ENCODE measurements at places on chromosomes 5 and 9. TPM values are rescaled to one million over a fixed set of nuclear protein-coding genes. Genes with fewer than 3 reads are reported as not detected.

The NUTM2G gene
- total RNA-seq, result not detected

DNA sequence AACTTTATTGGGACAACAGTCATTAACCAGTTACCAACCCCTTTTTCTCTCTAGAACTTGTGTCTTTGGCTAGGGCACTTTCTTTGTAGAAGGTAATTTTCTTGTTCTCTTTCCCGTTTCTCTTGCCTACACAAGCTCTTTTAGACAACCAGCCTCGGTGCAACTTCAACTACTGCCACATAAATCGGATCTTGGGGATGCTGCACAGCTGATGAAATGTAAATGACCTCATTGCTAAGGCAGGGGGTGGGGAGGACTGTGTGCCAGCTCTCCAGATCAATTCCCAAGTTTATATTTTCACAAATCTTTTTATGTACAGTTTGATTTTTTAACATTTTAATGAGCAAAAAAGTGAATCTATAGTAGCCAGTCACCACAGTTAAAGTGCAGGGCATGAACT, 157.6 kb downstream of the DENND1A start:
- DNase-seq, result no peak
- H3K36me3 ChIP-seq, result no peaks in the 10 kb centered on the region
- no peak overlapping the region for H3K27ac ChIP-seq
- no peaks in the 10 kb centered on the region for H3K27me3 ChIP-seq
- no peaks in the 10 kb centered on the region for H3K4me1 ChIP-seq

The ACOT12 gene
- total RNA-seq, result not detected

GRCh38 chr5:132840896-132841295, 10.4 kb upstream of the SHROOM1 start:
- DNase-seq, result no peak
- H3K36me3 ChIP-seq, result no peaks in the 10 kb centered on the region
- peak overlapping the region; percentile 88 for H3K27ac ChIP-seq
- H3K4me3 ChIP-seq, result no peak overlapping the region

- no peaks in the 10 kb centered on the region for H3K27me3 ChIP-seq
- no peak overlapping the region for H3K27ac ChIP-seq
- H3K4me1 ChIP-seq, result no peaks in the 10 kb centered on the region
- no peak overlapping the region for H3K4me3 ChIP-seq
- DNase-seq, result no peak
- no peaks in the 10 kb centered on the region for H3K36me3 ChIP-seq
Observed at GRCh38 chr9:130160862-130161470, 11.2 kb upstream of the NCS1 start.

DNA sequence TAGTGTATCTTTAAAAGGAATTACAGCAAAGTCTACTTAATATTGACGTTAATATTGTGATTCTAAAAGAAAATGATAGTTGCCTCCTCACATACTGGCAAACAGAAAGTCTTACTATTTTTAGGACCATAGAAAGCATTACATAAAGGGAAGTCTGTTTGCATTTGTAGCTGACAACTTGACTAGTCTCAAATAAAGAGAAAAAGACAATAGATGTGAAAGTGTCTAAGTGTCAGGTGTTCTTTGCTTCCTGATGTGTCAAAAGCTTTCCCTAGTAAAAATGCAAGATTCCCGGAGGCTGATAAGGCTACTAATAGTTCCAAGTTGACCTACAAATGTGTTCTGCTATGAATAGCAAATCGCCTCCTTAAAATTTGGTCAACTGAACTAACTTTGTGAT, 259.7 kb downstream of the CDH10 start:
- H3K4me1 ChIP-seq, result no peaks in the 10 kb centered on the region
- no peaks in the 10 kb centered on the region for H3K36me3 ChIP-seq
- H3K27ac ChIP-seq, result no peak overlapping the region
- no peak overlapping the region for H3K4me3 ChIP-seq
- H3K27me3 ChIP-seq, result no peaks in the 10 kb centered on the region
- DNase-seq, result no peak

- no peak overlapping the region for H3K4me3 ChIP-seq
- H3K27ac ChIP-seq, result no peak overlapping the region
- no peaks in the 10 kb centered on the region for H3K27me3 ChIP-seq
- H3K4me1 ChIP-seq, result no peaks in the 10 kb centered on the region
Observed at GRCh38 chr5:158246661-158247060, 387.7 kb upstream of the CLINT1 start.

The PCDHB2 gene
- total RNA-seq, result 0.40 TPM

The INSYN2B gene
- total RNA-seq, result not detected

- H3K4me1 ChIP-seq, result no peaks in the 10 kb centered on the region
- peak overlapping the region; percentile 82 for H3K4me3 ChIP-seq
- DNase-seq, result peak; percentile 66
- H3K27ac ChIP-seq, result peak overlapping the region; percentile 100
Observed at GRCh38 chr5:115544043-115544435, 536 bp downstream of the FEM1C start.

The MORN5 gene
- total RNA-seq, result not detected

The ADAMTSL2 gene
- 0.74 TPM for total RNA-seq

DNA sequence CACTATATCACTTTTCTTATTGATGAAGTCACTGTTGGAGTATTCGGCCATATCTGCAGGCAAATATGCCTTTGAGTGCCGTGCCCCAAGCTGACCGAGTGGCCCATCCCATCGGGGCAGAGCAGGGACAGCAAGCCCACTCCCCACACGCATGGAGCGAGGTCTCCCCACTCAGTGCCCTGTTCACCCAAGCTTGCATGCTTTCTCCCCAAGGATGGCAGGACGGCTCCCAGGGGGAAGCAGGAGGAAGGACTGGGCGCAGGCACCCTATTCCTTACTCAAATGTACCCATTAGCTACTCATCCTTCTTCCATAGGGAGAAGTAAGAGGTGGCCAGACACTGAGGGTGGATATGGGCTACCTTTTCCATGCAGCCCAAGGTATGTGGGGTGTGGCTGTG, 309.0 kb downstream of the IRX1 start:
- no peak overlapping the region for H3K27ac ChIP-seq
- no peaks in the 10 kb centered on the region for H3K4me1 ChIP-seq
- H3K27me3 ChIP-seq, result no peaks in the 10 kb centered on the region

- H3K4me3 ChIP-seq, result no peak overlapping the region
- no peak for DNase-seq
- H3K36me3 ChIP-seq, result no peaks in the 10 kb centered on the region
- no peaks in the 10 kb centered on the region for H3K4me1 ChIP-seq
- H3K27ac ChIP-seq, result no peak overlapping the region
Observed at GRCh38 chr5:80035839-80036238, 691 bp downstream of the THBS4 start.

The ZSWIM6 gene
- total RNA-seq, result 16.4 TPM

GRCh38 chr5:100854591-100854990, 48.5 kb downstream of the ST8SIA4 start:
- H3K27ac ChIP-seq, result no peak overlapping the region
- no peak for DNase-seq
- no peak overlapping the region for H3K4me3 ChIP-seq
- H3K27me3 ChIP-seq, result no peaks in the 10 kb centered on the region

The TEX48 gene
- total RNA-seq, result not detected

The IL5 gene
- total RNA-seq, result not detected

The RASEF gene
- 38.9 TPM for total RNA-seq

GRCh38 chr9:87801013-87801412, 75.1 kb downstream of the CTSL start:
- no peaks in the 10 kb centered on the region for H3K4me1 ChIP-seq
- no peaks in the 10 kb centered on the region for H3K27me3 ChIP-seq
- no peak for DNase-seq
- H3K4me3 ChIP-seq, result no peak overlapping the region

DNA sequence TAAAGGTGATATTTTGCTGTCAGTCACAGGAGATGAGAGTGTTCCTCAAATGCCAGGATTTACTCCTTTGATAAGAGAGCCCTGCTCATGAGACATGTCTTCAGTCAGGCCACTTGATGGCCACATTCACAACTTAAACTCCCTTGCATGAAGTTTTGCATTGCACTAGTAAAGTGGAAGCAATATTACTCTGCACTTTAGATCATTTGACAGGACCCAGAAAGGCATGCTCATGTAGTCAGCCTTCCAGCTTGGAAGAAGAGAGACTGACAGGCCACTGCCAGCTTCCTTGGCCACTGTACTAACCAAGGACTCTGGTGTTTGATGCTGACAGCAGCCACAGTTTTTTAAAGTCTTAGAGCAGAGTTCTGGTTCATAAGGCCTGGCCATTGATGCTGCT, 42.6 kb downstream of the NPR3 start:
- H3K4me3 ChIP-seq, result no peak overlapping the region
- no peaks in the 10 kb centered on the region for H3K27me3 ChIP-seq
- no peaks in the 10 kb centered on the region for H3K36me3 ChIP-seq
- no peak overlapping the region for H3K27ac ChIP-seq

- no peak for DNase-seq
- no peak overlapping the region for H3K27ac ChIP-seq
- no peaks in the 10 kb centered on the region for H3K4me1 ChIP-seq
- no peaks in the 10 kb centered on the region for H3K27me3 ChIP-seq
- no peaks in the 10 kb centered on the region for H3K36me3 ChIP-seq
Observed at GRCh38 chr9:78502566-78502965, 205.6 kb downstream of the PSAT1 start.

- no peak overlapping the region for H3K4me3 ChIP-seq
- no peaks in the 10 kb centered on the region for H3K4me1 ChIP-seq
- no peaks in the 10 kb centered on the region for H3K27me3 ChIP-seq
- DNase-seq, result no peak
- H3K36me3 ChIP-seq, result no peaks in the 10 kb centered on the region
- no peak overlapping the region for H3K27ac ChIP-seq
Observed at GRCh38 chr5:35778259-35778769, 78.4 kb upstream of the IL7R start.

The TPM2 gene
- 321 TPM for total RNA-seq

GRCh38 chr5:38258319-38259061, at the start of gene EGFLAM:
Gene EGFLAM, plus strand, starts transcription at chr5:38258559. Its CDS starts 196 bp downstream, at chr5:38258755.
- DNase-seq, result no peak
- no peaks in the 10 kb centered on the region for H3K36me3 ChIP-seq
- H3K27me3 ChIP-seq, result peaks cover 29% of the 10 kb centered on the region
- H3K27ac ChIP-seq, result no peak within 1 kb of the TSS

DNA sequence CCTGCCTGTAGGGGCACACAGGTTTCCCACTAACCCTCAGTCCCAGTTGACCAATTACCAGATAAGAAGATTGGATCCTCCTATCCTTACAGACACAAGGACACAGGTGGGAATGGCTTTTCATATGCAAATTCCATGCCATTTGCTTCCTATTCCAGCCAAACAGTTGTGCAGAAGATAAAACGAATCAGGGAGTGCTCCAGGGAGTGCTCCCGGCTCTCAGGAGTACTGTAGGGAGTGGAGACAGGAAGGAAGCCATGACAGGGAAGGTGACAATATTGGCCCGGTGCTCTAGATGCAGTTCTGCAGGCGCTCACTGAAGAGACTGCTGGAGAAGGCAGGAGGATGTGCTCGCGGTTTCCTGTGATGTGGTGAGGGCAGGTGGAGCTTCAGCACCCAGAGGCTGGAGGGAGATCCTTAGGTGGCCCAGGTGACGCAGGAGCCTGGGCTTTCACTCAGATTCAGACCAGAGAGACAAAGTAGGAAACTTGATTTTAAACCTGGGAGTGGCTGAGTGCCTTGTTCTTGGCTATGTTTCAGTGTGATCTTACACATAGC, 260.0 kb downstream of the AUH start:
- no peaks in the 10 kb centered on the region for H3K4me1 ChIP-seq
- H3K36me3 ChIP-seq, result no peaks in the 10 kb centered on the region
- no peak for DNase-seq
- H3K27me3 ChIP-seq, result no peaks in the 10 kb centered on the region
- H3K4me3 ChIP-seq, result no peak overlapping the region
- H3K27ac ChIP-seq, result no peak overlapping the region

DNA sequence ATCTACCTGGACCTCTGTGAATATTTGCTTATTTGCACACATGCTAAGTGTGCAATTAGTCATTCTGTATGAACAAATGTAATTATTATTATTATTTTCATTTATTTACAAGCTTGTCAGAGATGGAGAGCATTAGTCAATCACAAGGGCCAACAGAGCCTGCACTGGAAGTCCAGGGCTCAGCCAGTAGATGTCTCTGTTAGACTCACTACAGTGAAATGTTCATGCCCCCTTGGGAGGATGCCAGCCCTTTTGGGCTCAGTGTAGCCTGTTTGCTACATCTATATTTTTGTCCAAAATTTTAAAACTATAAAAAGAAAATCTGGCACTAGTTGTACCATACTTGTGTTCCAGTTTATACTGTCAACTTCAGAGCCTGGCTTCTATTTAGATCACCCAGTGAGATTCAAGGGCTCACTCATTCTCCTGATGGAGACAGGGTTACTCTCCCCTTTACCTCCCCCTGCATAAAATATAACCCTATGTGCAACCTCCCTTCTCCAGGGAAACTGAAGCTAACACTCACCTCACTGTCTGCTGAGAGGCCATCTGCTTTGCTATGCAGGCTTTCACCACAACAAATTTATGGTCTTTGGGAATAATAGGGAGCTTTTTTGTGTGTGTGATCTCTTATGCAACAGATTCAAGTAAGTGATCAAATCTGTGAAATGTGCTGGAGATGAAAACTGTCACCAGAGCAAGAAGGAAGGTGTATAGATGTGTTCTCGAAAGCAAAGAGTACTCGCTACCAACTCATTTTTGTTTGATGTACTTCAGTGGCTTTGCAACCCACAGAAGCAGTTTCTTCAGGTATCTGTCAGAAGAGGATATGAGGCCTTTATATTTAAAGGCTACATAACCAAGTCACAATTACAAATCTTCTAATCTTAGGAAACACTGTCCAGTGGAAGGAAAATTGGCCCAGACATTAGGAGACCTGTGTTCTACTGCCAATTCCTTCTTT, 99.9 kb upstream of the TLE4 start:
- H3K36me3 ChIP-seq, result no peaks in the 10 kb centered on the region
- no peaks in the 10 kb centered on the region for H3K27me3 ChIP-seq
- no peak overlapping the region for H3K27ac ChIP-seq
- peak; percentile 60 for DNase-seq

DNA sequence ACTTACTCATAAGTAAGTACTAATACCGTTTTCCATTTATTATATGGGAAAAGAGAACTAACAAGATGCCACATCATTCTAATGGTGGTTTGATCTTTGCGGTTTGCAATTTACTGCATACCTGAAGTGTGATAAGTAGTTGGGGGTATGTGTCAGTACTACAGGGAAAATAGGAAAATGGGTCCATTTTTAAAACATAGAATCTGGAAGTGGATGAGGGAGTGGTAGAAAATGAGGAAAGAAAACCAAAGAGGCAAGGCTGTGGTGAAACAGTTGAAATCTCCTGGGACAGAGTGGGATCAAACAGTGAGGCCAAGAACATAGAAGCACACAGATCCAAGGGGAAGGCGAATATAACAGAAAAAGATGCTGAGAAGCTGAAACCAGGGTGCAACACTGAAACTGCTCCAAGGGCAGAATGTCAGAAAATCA, 6.7 kb downstream of the ADAMTSL1 start:
- no peak overlapping the region for H3K4me3 ChIP-seq
- DNase-seq, result no peak
- H3K36me3 ChIP-seq, result no peaks in the 10 kb centered on the region
- no peaks in the 10 kb centered on the region for H3K27me3 ChIP-seq
- no peak overlapping the region for H3K27ac ChIP-seq
